ENCODE measurements at places on chromosomes 1 and 21. TPM values are rescaled to one million over a fixed set of nuclear protein-coding genes. Genes with fewer than 3 reads are reported as not detected.

DNA sequence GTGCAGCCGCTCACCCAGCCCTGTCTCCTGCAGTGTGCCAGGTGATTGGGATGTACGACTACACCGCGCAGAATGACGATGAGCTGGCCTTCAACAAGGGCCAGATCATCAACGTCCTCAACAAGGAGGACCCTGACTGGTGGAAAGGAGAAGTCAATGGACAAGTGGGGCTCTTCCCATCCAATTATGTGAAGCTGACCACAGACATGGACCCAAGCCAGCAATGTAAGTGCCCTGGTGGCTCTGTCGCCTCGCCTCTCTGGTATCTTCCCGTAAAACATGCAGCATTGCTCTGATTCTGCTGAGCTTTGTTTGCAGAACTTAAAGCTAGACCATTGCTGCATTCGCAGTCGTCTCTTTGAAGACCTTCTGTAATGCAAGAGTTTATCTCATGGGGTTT is 79.2 kb downstream of the ATP5PO start:
- DNase-seq, result no peak

DNA sequence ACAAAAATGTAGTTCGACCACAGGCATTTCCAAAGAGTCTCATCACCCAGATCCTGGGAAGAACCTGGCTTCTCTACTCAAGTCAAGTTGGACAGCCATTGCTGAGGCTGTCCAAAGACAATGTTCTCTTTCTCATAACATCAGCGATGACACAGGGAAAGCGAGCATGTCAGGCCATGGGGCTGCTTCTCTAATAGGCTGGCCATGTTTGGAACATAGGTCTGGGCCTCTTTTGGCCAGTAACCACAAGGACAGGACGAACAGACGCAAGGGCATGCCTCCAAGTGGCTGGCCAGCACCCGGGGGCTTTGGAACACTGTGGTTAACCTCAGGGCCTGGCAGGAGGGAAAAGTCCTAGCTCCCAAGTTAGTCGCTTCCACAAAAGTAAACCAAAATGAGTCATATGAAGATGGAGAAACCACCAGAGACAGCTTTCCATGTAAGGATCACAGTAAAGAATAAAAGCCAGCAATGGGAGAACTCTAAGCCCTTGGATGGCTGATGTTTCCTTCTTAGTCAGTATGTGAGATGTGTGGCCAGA is 80.6 kb upstream of the SLC44A3 start:
- no peak for DNase-seq

DNA sequence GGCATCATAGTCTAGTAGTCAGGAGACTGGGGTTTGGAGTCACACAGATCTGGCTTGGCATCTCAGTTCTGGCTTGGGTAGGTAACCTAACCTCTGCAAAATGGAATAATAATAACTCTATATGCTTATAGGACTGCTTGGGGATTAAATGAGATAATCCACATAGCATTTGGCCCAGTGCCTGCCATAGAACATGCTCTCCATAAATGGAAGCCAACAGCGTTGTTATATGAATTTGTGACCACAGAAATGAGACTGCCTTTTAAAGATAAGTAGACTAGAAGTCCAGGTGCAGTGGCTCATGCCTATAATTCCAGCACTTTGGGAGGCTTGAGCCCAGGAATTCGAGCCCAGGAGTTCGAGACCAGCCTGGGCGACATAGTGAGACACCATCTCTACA is 4.0 kb upstream of the OPRD1 start:
- DNase-seq, result no peak

- DNase-seq, result no peak
Observed at GRCh38 chr1:41712695-41713094, 206.0 kb downstream of the HIVEP3 start.

Gene RHCE
- total RNA-seq, result 2.4 TPM

Measured in hematopoietic multipotent progenitor cell (in vitro differentiated cells).